ENCODE measurements at places on chromosomes 5 and 9. TPM values are rescaled to one million over a fixed set of nuclear protein-coding genes. Genes with fewer than 3 reads are reported as not detected.

- no peak for DNase-seq
These were observed 138.7 kb downstream of the GABBR2 start for GRCh38 chr9:98570055-98570454.

The ACOT12 gene
- not detected for total RNA-seq

DNA sequence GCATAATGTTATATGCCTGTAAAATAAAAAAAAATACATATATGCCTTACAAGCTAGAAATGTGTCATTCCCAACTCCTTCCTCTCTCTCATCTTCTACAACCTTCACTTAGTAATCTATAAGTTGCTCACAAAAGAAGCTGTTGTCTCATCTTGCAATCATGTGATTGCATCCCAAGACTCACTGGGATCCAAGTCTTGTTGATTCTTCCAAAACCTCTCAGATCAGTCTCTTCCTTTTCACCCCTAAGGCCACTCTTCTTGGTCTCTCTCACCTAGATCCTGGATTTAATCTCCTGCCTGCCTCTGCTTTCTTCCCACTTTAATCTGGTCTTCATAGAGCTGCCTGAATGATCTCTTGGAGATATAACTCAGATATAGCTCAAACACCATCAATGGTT lies 261.1 kb upstream of the NR4A3 start:
- DNase-seq: no peak

DNA sequence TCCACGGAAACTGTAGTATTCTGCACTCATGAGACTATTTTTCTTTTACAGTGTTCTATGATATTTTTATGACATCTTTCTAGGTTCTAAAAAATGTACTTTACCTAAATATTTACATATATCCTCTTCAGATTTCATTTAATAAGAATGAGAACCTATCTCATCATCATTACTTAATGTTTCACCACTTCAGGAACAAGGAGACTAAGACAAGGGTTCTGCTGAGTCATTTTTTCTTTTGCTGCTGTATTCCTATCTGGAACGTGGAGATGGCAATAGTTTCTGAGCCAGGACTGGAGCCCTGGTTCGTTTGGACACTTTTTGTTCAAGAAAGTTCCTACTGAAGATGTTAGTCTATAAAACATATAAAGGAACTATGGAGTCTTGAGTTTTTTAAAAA lies 258.2 kb upstream of the MAP3K1 start:
- no peak for DNase-seq

The PLAC8L1 gene
- 0.80 TPM for total RNA-seq

Data from endothelial cell (in vitro differentiated cells).